Activated naive CD4-positive, alpha-beta T cell treated with anti-CD3 and anti-CD28 coated beads for 36 hours (primary cell): ENCODE measurements at places on chromosomes 2 and 18. TPM values are rescaled to one million over a fixed set of nuclear protein-coding genes. Genes with fewer than 3 reads are reported as not detected.

DNA sequence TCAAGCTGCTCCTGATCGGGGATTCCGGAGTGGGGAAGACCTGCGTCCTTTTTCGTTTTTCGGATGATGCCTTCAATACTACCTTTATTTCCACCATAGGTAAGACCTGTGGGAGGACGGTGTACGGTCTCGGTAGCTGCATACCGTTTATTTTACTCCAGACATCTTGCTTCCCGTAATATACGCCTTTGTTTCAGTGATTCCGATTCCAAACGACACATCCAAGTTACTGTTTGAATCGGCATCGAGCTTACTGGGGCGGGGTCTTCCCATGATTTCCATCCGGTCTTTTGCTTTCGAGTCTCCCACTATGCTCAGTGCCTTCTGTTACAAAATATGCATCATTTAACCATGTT is 731 bp downstream of the RAB10 start:
- H3K4me3 ChIP-seq, result peak overlapping the region; percentile 94
- H3K4me1 ChIP-seq, result peaks cover 29% of the 10 kb centered on the region
- peak; percentile 25 for DNase-seq
- H3K27me3 ChIP-seq, result no peaks in the 10 kb centered on the region
- H3K36me3 ChIP-seq, result peaks cover 8% of the 10 kb centered on the region

DNA sequence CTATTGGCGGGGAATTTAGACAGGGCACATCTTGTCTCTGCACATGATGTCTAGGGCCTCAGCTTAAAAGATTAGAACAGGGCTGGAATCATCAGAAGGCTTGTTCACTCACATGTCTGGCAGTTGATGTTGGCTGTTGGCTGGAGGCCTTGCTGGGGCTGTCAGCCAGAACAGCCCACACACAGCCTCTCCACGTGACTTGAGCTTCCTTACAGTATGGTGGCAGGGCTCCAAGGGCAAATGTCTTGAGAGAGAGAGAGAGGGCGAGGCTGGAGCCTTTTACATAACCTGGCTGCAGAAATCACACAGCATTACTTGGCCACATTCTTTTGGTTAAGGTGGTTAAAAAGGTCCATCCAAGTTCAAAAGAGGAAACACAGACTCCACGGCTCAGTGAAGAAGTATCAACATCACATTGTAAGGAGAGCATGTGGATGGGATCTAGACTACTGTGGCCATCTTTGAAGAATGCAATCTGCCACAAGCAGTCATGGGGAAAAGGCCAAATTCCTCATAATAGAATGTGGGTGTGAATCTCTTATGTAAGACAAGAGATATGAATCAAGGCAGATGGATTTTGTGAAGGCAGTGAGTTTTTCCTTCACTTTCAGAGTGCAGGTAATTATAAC is 30.4 kb downstream of the SRSF7 start:
- DNase-seq, result no peak
- H3K4me1 ChIP-seq, result peaks cover 65% of the 10 kb centered on the region
- peak overlapping the region; percentile 11 for H3K4me3 ChIP-seq
- no peaks in the 10 kb centered on the region for H3K27me3 ChIP-seq
- H3K36me3 ChIP-seq, result peaks cover 22% of the 10 kb centered on the region

DNA sequence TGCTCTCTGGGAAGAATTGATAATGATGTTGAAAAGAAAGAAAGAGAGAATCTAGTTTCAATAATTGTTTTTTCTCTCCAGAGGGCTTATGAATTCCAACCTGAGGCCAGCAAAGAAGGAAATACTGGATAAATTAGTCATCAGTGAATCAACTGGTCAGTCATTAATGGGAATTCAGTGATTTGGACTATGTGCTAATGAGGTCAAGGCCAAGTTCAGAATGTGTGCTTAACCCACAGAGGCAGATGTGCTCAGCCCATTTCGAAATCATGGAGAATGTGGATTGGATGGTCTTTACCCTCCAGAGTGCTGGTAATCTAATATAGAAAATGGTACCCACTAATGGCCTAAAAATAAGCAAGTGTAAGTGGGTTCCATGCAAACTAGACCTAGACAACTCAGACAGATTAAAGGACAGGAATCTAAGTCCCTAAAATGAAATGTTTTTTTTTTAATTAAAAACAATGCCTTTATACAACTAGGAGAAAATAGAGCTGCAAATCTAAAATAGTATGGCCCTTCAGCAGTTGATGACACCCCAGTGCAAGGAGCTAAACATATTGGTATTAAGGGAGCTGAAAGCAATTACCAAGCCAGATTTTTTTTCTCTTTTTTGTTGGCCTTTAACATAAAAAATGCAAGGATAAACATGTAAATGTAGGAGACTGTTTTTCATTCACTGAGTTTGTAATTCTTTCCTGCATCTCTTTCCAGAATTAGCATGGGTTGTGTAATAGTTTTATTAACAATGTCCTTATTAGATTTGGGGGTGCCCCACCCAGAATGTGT is 296.9 kb downstream of the SATB2 start:
- DNase-seq, result no peak
- no peaks in the 10 kb centered on the region for H3K4me1 ChIP-seq
- H3K36me3 ChIP-seq, result no peaks in the 10 kb centered on the region

GRCh38 chr2:102704531-102704930 is 57.3 kb upstream of the TMEM182 start:
- no peak overlapping the region for H3K4me3 ChIP-seq
- no peaks in the 10 kb centered on the region for H3K36me3 ChIP-seq
- H3K27ac ChIP-seq, result no peak overlapping the region
- H3K27me3 ChIP-seq, result peaks cover 5% of the 10 kb centered on the region
- no peaks in the 10 kb centered on the region for H3K4me1 ChIP-seq

Gene CPS1
- 0.96 TPM for total RNA-seq

Gene MALL
- 0.38 TPM for total RNA-seq
